ENCODE measurements at places on chromosomes 13 and 19.

DNA sequence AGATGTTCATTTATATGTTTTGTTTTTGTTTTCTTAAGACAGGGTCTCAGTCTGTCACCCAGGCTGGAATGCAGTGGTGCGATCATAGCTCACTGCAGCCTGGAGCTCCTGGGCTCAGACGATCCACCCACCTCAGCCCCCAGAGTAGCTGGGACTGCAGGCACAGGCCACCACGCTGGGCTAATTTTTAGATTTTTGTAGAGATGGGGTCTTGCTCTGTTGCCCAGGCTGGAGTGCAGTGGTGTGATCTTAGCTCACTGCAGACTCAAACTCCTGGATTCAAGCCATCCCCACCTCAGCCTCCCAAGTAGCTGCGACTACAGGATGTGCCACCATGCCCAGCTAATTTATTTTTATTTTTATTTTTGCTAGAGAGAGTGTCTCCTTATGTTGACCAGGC, 45.7 kb downstream of the NFIC start:
- DNase-seq, result no peak

DNA sequence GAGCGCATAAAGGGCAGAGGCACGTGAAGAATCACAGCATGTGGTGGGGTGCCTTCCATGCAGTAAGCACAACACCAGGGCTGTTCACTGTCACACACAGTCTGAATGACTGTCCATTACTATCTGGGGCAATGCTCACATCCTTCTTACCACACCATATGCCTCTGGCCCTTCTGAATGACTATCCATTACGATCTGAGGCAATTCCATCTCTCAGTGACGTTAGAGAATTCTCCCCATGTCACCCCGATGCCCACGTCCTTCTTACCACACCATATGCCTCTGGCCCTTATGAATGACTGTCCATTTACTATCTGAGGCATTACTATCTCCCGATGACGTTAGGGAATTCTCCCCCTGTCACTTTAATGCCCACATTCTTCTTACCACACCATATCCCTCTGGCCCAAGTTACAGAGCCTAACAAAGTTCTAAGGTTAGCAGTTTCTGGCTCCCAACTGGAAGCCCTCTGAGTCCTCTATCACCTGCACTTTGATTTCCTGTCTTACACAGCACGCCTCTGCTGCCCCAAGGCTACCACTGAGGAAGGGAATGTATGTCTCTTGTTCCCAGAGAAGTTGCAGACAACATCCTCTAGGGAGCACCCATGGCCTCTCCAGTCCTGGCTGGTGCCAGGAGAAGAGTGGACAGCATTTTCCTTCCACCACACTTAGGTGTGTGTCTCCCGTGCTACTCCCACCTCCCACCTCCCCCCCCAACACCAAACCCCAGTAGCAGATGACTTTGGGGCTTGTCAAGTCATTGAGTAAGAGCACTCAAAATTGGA, 154.8 kb downstream of the COG6 start:
- DNase-seq, result no peak

DNA sequence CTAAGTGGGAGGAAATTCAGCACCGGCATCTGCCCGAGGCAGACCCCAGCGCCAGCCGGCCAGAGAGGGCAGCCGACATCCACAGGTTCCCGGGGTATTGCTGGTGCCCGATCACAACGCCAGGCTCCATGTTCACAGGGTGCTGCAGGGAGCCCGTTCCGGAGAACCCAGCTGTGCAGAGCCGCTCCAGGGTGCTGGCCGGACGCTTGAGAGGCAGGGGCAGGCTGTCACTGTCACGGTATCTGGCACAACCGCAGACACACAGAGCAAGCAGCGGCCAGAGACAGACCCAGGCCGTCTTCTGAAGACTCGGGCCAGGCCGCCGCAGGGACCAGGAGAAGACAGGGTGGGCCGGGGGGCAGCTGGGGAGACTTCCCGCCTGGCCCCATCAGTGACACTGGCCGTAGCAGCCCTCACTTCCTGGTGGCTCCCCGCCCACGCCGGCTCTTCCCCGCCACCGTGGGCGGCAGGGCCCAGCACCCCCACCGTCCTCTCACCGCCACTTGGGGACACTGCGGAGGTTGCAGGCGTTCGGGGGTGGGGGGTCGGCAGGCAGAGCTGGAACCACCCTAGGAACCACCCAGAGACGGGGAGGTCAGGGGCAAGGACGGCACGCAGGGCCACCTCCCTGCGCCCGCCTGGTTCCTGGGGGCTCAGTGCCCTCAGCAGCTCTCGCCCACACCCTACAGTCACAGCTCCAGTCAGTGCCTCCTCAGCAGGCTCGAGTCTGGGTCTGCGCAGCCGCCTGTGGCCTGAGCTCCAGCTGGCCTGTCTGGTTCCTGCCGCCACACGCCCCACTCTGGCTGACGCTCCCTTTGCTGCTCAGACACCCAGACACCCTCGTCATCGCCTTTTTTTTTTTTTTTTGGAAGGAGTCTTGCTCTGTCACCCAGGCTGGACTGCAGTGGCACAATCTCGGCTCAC, 3.8 kb downstream of the RNF126 start:
- DNase-seq, result peak; percentile 44

GRCh38 chr13:27834095-27834494, 41.8 kb downstream of the GSX1 start:
- no peak for DNase-seq

DNA sequence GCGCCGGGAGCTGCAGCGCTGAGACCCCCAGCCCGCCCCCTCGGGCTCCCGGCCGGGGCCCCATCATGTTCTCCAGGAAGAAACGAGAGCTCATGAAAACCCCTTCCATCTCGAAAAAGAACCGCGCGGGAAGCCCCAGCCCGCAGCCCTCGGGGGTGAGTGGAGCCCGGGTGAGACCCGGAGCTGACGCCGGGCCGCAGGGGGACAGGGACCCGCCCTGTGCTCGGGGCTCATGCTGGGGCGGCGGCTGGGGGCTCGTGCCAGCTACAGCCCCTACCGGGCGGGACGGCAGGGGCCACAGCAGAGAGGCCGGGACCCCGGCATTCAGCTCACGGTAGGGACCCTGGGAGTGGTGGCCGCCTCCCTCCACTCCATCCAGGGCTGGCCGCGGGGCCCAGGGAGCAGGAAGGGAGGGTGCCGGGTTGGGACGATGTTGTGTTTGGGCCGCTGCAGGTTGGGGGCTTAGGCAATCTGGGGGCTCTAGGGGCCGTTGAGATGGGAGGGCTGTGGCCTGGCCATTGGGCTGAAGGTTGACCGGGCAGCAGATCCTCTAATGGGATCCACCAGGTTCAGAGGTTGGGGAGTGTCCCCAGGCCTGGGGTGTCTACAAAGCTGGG, 482 bp downstream of the ARHGAP45 start:
- DNase-seq, result peak; percentile 68

DNA sequence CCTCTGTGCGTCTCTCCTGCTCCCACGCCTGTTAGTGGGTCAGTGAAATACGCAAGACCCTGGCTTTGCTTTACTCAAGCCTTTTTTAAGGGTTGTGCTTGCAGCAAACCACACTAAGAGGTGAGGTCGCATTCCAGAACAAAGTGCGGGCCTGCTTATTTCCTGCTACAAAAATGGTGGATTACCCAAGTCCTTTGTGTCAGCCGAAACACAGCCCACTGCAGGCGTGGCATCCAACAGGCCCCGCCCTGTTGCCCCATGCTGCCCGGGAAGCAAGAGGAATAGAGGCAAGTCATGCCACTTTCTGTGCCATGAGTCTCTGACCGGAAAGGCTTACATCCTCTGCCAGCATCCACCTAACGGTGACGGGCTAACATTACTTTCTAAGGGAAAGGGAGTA, 7.7 kb upstream of the IRS2 start:
- no peak for DNase-seq

- no peak for DNase-seq
Measured at GRCh38 chr19:42424345-42424707, 2.9 kb downstream of the LIPE start.
